ENCODE measurements at places on chromosomes 4 and X. TPM values are rescaled to one million over a fixed set of nuclear protein-coding genes. Genes with fewer than 3 reads are reported as not detected.

Gene SLC49A3
- 0.60 TPM for total RNA-seq

Gene DGKK
- total RNA-seq: not detected

Gene SPP1
- 3.7 TPM for total RNA-seq

Gene SOWAHB
- total RNA-seq: not detected

Gene ETDB
- total RNA-seq: not detected

Gene CUL4B
- total RNA-seq: 39.5 TPM

Gene DHX15
- total RNA-seq: 187 TPM

Gene F8
- total RNA-seq: 0.58 TPM

Gene MAOB
- total RNA-seq: 0.08 TPM

Gene SULT1B1
- 0.11 TPM for total RNA-seq

Gene CDS1
- total RNA-seq: 0.68 TPM

Gene MTMR8
- 0.26 TPM for total RNA-seq

Gene FOXO4
- 4.3 TPM for total RNA-seq

Gene CITED1
- total RNA-seq: 4.7 TPM

Gene CTAG2
- total RNA-seq: 2.5 TPM

Gene NPY2R
- not detected for total RNA-seq

Gene C4orf50
- total RNA-seq: 0.03 TPM

Gene MAML3
- total RNA-seq: 9.2 TPM

Gene GAGE2A
- 28.0 TPM for total RNA-seq

Gene PDCL2
- 3.0 TPM for total RNA-seq

Gene NELFA
- total RNA-seq: 38.8 TPM

Gene RTL9
- total RNA-seq: 0.23 TPM

Gene BLTP1
- 12.3 TPM for total RNA-seq

Gene HS6ST2
- 17.4 TPM for total RNA-seq

Gene NAP1L3
- total RNA-seq: 4.0 TPM

Gene DOK7
- 1.2 TPM for total RNA-seq

Gene MAGEB1
- total RNA-seq: not detected

Gene ARAP2
- 11.7 TPM for total RNA-seq

Gene BEX1
- 5.4 TPM for total RNA-seq

Gene ODAPH
- total RNA-seq: not detected

Gene LUZP4
- not detected for total RNA-seq

Gene DMP1
- not detected for total RNA-seq

Gene SH2D1A
- 0.05 TPM for total RNA-seq

Gene GABRG1
- 0.72 TPM for total RNA-seq

Gene ATP8A1
- total RNA-seq: 1.8 TPM

Gene FREM3
- not detected for total RNA-seq

Gene NPFFR2
- total RNA-seq: not detected

Gene XAGE1A
- total RNA-seq: 216 TPM

Gene SH3RF1
- total RNA-seq: 9.4 TPM

Gene TRIM61
- not detected for total RNA-seq

Gene SNCA
- 11.4 TPM for total RNA-seq

Gene DUX4
- total RNA-seq: not detected

Gene RAB41
- not detected for total RNA-seq

Gene BEND4
- 1.7 TPM for total RNA-seq

Gene ARHGAP24
- total RNA-seq: 13.0 TPM

Gene FAM3A
- 43.0 TPM for total RNA-seq

Gene BBS7
- total RNA-seq: 10.7 TPM

Gene ATG4A
- total RNA-seq: 3.7 TPM

Gene HMX1
- total RNA-seq: not detected

Gene HTR2C
- total RNA-seq: not detected

Gene UCHL1
- not detected for total RNA-seq

Gene INPP4B
- total RNA-seq: 68.8 TPM

Gene SPANXC
- total RNA-seq: 11.7 TPM
